Activated T-helper 1 cell treated with anti-CD3 and anti-CD28 coated beads, Interleukin-12 subunit alpha, Interleukin-12 subunit beta, Interleukin-2, Interleukin-4 antibody, amounts not matched to agents 30 ng/mL and 10 ng/mL and 1 ng/mL, durations not matched to agents 14 hours and 24 hours and 36 hours (primary cell): ENCODE measurements at places on chromosomes 7 and 10.
A peak's percentile ranks its signal among the peaks of the same experiment; 100 is the strongest.

DNA sequence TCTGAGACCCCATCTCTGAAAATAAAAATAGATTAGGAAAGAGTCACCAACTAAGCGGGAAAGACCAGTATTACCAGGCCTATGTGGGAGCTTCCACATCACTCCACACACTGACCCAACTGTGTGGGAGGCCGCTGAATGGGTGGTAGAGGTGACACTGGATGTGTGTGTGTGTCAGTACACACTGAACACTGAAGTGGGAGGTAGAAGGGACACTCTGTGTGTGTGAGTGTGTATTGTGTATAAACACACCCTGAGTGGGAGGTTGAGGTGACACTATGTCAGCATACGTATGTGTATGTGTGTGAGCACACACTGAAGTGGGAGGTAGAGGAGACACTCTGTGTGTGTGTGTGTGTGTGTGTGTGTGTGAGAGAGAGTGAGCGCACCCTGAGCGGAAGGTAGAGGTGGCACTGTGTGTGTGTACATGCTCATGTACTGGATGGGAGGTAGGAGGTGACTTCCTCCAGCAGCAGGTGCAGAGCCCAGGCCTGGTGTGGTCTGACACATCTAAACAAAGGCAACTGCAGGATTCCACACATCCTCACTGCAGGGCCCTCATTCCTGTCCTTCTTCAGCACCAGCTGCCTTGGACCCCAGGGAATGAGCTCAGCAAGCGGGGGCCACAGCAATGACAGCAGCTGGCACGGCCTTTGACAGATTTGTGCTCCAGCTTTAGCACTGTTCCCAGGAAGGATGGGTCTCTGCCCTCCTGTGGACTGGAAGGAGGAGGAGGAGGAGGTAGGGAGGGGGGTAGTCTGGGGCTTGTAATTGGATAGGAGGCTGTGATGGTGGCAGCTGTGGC lies 26.5 kb upstream of the RBM20 start:
- DNase-seq: no peak

DNA sequence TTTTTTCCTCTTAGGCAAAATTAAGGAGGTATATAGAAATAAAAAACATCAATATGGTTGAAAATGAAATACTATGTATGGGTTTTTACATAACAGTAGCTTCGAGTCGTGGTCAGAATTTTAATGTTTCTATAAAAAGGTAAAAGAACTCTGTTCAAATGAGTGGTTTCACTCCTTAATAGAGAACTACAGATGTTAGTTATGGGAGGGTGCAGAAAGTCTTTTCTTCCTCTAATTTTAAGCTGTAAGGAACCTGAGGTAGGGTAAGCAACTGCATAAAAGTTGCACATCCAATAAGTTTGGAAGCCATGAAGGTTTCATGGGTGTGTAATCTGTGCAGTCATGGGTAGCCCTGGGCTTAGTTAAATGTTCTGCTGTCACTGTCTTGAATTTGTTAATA lies 141.3 kb downstream of the SUGCT start:
- DNase-seq: no peak

DNA sequence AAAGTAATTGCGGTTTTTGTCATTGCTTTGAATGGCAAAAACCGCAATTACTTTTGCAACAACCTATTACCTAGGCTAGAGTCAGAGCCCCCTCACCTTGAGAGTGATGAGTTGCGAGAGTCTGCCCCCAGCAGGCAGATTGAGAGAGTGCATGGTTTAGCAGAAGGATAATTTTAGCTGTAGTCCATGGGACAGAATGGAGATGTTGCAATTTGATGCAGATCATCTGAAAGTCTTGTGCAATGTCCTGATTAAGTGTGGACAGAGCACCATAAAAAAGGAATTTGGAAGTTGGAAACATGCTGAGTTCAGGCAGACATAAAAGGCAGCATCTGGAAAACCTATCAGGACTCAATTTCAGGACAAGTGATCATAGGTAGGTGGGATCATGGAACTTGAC lies 48.7 kb downstream of the GPR141 start:
- DNase-seq: no peak

GRCh38 chr7:141198194-141198958 lies 124.5 kb downstream of the TMEM178B start:
- DNase-seq: no peak

- DNase-seq: no peak
Measured at GRCh38 chr7:121388950-121389349, 7.2 kb downstream of the FAM3C start.

DNA sequence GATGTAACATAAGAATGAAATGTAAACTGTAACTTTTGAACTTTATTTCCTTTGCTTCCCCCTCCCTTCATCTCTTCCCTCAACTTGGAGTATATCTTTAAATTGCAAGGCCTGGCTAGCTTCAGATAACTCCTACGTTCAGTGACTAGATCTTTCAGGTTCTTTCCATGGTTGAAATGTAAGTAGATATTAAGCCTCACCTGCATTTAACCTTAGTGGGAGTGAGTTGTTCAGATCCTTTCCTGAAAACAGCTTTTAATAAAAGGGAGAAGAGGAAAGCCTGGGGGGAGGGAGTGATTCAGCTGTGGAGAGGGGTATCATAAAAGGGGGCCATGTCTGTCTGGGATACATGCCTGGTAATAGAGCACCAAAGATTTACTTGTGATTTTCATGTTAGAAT lies 19.0 kb upstream of the PRPS1L1 start:
- no peak for DNase-seq

DNA sequence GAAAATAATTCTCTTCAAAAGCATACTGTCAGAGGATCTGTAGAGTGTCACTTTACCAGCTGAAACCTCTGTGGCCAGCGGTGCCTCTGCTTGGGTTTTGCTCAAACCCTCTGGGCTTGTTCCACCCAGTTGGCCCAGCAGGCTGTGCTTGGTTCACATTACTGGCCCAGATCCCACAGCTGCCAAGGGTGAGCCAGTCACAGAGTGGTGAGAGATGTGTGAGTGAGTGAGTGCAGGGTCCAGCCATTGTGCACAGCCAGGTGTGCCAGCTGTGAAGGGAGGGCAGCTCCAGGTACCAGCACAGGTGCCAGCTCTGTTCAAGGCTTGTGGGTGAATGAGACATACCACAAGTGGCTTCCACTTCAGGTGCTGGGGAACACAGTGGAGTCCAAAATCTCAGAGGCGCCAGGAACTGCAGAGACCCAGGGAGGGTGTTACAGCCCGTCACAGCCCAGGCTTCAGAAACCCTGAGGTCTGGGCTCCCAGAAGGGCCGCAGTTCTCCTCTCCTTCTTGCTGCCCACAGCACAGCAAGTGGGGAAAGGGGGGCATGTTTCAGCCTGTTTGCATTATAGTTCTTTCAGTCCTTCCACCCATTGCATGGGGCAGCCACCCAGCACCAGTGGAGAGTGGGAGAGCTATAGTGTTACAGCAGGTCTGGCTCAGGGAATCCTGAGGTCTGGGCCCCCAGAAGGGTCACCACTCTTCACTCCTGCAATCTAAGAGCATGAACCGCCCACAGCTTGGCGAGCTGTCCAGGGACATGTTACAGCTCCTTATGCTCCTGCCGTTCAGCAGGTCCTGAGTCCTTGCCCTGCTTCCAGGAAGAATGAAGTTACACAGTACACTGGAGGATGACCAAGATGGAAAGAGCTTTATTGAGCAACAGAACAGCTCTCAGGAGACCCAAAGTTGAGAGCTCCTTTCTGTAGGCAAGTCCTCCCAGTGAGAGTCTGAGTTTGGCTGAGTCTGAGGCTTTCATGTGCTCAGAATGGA lies 931.7 kb upstream of the SORCS1 start:
- DNase-seq: no peak

DNA sequence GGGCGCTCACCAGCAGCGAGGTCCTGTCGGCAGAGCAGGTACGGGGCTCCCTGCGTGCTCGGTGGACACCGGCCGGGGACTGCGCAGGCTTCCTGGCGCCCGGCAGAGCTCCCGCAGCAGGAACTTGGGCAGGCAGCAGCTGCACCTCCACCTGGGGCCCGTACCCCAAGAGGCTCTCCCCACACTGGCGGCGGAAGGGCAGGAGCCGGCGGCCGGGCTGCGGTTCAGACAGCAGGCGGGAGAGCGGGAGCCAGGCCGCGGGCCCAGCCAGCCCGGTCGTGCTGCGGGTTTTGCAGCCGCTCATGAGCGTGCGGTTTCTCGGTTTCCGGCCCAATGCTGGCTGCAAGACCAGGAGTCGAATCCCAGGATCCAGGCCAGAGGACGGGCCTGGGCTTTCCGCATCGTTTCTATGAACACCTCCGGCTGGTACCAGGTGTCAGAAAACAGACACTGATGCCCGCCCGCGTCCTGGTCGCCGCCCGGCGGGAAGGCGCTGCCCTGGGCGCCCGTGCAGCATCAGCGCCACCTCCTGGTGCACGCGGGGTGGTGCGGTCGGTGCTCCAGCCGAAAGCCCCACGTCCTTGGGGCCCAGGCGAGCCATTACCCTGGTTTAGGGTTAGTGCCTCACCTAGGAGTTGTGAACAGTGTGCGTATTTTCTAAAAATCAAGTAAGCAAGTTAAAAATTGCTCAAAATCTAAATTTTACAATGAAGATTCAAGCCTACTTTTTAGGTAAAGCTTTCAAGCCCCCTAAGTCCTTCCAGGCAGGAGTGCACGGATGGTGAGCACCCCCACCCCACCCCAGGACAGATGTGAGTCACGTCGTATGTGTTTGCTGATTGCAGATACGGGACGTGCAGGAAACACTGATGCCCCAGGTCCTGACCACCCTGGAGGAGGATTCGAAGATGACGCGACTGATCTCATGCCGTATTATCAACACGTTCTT lies 47.4 kb upstream of the PRKAR1B start:
- peak; percentile 44 for DNase-seq

GRCh38 chr10:77944519-77944918 lies 18.0 kb upstream of the DLG5 start:
- no peak for DNase-seq

GRCh38 chr10:108260383-108260906 lies 1095.9 kb upstream of the SORCS1 start:
- DNase-seq: no peak

DNA sequence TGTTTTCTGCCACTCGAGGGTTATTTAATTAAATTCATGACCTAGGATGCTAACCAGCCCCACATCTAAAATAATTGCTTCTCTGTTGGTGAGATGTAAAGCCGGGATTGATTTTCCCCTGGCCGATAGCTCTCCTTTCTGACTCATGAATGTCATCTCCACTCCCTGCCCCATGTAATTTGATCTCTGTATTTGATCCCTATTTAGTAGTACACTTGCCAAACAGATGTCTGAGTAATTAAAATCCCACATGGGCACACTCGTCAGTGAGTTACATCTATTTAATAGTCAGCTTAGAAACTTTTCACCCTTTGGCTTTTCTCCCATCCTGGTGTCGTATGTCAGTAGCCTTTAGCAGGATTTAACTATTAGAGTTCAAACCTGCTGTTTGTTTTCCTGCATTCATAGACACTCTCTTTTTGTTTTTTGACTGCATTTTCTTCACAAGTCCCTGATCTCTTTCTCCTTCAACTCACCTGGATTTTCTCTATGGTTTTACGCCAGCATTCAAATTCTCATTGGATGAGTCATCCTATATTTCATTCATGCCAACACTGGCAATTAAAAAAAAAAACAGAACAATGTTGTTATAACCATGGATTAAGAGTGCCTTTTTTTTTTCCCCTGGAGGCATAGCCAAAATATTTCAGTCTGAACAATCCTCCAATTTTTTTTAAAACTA lies 82.7 kb downstream of the SPAG6 start:
- DNase-seq: no peak

- DNase-seq: no peak
Measured at GRCh38 chr10:100713049-100713858, 32.1 kb upstream of the PAX2 start.

DNA sequence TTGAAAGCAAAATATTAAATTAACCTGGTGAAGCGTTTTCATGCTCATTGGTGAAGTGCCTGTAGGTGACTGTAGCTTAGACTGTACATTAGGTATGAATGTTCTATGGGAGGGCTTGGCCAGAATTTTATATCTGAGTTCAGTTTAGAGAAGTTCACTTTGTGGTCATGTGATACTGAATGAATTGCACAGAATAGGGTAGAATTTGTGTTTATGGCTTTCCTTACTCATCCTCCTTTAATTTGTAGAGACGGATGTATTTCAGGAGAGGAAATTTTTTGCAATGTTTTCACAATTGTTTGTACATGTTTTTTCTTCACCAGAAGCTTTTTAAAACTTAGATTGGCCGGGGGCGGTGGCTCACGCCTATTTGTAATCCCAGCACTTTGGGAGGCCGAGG lies 32.3 kb downstream of the REEP3 start:
- DNase-seq: no peak

- no peak for DNase-seq
Measured at GRCh38 chr10:116355341-116355740, 31.1 kb downstream of the CCDC172 start.

- DNase-seq: no peak
Measured at GRCh38 chr7:21076054-21076453, 289.4 kb upstream of the SP8 start.

GRCh38 chr10:106913348-106913747 lies 251.2 kb downstream of the SORCS1 start:
- no peak for DNase-seq

DNA sequence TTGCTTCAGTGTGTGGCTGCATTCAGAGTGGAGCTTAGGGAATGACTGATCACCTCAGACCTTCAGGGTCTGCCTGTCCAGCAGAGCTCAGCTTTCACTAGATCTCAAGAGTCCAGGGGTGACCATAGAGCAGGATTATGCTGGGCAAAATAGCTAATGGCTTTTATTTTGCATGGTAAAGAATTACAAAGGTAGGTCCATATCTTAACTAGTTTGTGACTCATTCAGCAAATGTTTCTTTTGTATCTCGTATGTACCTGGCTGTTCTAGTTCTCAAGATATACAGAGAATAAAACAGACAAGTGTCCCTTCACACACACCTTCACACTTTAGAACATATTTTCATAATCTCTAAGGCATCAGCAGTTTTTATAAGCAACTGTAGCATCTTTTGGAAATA lies 180.5 kb downstream of the DYNC1I1 start:
- no peak for DNase-seq

- no peak for DNase-seq
Measured at GRCh38 chr10:68828833-68829232, 1.5 kb downstream of the STOX1 start.

- no peak for DNase-seq
Measured at GRCh38 chr7:146355216-146355615, 238.6 kb downstream of the CNTNAP2 start.

- no peak for DNase-seq
Measured at GRCh38 chr7:113084496-113085172, 2.0 kb downstream of the GPR85 start.

- no peak for DNase-seq
Measured at GRCh38 chr10:42952931-42953683, 123.8 kb upstream of the RET start.

- no peak for DNase-seq
Measured at GRCh38 chr7:16433568-16434122, 12.3 kb upstream of the CRPPA start.

GRCh38 chr7:106344861-106345260 lies 60.1 kb upstream of the NAMPT start:
- DNase-seq: no peak

- no peak for DNase-seq
Measured at GRCh38 chr7:140238778-140239652, 62.2 kb upstream of the KDM7A start.
